Activated naive CD8-positive, alpha-beta T cell treated with anti-CD3 and anti-CD28 coated beads for 36 hours (primary cell): ENCODE measurements at places on chromosomes 1 and 21. TPM values are rescaled to one million over a fixed set of nuclear protein-coding genes. Genes with fewer than 3 reads are reported as not detected.
A peak's percentile ranks its signal among the peaks of the same experiment; 100 is the strongest.

- peak; percentile 23 for DNase-seq
Observed at GRCh38 chr1:37846647-37847339, 12.6 kb downstream of the MTF1 start.

DNA sequence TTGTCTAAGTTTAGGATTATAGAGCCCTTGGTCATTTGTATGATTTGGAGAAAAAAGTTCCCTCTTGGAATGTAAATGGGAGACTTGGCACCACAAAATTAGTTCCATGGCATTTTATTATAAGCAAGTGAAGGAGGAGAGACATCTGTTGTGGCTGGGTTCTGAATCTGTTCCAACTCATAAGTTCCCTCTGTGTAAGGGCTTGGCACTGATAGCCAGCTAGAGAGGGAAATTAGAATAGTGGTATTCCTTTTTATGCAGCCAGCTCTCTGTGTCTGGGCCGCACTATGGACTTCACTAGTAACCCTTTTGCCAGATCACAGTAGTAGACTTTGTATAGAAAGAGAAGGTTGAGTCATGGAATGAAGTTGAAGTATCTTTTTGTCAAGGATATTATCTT, 31.1 kb downstream of the GNAI3 start:
- DNase-seq = no peak

DNA sequence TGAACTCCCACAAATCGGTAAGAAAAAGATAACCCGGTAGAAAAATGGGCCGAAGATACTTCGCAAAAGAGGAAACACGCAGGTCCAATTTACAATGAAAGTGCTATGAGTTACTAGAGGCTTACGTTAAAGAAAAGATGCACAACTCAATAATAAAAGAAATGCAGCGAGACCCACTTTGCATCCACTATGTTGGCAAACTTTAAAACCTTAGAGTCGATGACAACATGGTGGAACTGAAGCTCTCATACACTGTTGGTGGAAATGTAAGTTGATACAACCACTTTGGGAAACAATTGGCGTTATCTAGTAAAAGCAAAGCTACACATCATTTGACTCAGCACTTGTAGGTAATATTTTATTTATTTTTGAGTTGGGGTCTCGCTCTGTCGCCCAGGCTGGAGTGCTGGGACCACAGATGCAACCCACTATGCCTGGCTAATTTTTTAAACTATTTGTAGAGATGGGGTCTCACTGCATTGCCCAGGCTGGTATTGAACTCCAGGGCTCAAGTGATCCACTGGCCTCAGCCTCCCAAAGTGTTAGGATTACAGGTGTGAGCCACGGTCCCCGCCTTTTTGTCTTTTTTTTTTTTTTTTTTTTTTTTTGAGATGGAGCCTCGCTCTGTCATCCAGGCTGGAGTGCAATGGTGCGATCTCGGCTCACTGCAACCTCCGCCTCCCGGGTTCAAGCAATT, 696 bp upstream of the GPATCH3 start:
- no peak for DNase-seq

DNA sequence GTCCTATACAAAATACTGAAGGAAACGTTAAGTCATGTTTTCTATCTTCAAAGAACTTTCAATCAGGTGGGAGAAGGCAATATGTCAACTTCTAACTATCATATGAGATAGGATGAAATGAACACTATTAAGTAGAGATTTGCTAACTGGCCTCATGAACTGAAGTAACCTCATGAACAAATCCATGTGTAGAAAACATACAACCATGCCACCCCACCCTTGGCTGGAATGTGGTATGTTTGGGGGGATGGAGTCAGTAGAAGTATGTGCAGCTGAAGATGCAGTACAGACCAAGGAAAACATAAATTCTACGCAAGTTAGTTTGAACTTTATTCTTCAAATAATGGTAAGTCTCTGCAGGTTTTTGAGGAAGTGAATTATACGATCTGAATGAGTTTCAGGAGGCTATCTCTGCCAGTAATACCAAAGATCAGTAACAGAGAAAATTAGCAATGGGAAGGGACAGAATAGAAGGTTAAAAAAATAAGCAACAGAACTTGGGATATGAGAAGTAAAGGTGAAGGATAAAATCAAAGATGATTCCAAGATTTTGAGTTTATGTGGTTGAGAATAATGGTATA, 4.5 kb downstream of the TRMT1L start:
- no peak for DNase-seq

- DNase-seq = no peak
Observed at GRCh38 chr1:47978486-47978885, 18.7 kb downstream of the TRABD2B start.

DNA sequence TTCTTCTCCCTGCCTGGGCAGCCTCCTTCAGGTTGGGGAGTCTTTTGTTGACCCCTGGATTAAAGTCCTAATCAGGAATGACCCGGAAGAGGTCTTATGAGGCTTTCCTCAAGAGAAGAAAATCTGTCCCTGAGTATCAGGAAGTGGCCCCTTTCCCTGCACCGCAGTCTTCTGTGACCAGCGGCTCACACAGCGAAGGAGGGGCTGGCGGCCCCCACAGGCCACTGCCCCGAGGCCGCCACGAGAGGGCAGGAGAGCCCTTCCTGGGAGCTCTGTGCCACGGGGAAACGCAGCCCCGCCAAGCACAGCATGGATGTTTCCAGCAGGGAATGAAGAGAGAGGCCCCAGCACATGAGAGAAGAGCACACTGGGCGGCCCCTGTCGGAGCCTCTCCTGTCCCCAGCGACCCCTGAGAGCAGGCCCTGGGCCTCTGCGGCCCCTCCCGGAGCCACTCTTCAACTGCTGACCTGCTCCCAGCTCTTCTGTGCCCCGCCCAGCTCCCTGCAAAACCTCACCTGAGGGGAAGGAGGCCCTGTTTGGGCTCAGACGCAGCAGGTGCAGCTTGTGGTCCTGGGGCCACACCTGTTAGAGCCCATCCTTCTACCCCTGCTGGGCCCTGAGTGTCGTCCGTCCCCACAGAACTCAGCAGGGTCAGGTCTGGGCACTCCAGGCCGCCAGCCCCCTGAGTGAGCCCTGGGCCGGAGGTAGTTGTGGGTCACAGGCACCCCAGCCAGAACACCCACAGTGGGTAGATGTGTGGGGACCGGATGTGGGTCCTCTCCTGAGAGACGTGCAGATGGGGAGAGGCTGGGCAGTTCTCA, 4.9 kb upstream of the POFUT2 start:
- DNase-seq = peak; percentile 81

- peak; percentile 89 for DNase-seq
Observed at GRCh38 chr1:25675729-25676476, 59.3 kb downstream of the MAN1C1 start.

GRCh38 chr1:169723763-169724162, 10.1 kb downstream of the SELE start:
- DNase-seq = no peak

DNA sequence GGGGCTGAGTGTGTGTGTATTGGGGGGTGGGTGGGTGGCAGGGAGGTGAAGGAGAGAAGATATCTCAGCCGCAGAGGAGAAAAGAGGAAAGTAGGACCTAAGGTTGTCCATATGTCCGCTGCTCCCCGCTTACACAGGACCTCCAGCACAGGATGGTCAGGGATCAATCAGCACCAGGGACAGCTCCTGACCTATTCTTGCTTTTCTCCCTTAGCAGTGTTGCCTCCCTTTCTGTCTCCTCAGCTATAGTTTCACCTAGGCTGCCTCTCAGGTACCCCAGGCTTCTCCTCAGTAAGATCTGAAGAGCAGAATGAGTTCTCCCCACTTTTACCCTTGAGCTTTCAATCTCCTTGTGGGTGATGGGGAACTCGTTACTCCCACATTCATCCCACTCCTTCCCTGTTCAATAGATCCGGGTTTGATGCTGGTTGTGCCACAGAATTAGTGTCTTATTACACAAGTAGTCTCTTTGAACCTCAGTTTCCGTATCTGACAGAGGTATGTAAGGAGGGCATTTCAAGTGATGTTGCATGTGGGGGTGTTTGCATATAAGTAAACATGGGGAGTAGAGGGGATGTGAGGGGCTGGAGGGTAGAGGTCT, 1.4 kb upstream of the DPH2 start:
- DNase-seq = no peak

DNA sequence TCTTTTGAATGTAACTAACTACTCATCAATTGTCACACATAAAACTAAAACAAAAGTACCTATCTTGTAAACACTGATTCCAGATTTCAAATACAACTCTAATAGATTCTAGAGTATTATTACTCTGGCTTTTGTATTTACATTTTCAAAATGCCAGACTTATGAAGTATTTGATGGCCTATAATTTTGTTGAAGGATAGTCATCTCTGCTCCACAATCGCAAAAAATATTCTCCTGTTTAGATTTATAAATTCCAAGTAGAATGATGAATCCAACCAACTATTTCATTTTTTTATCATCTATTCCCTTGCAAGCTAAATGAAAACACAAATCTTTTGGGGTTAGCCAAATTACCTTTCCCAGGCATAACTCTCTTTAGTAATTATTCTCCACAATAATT, 75.0 kb upstream of the GUCA2A start:
- no peak for DNase-seq

GRCh38 chr1:151008244-151009205, at the start of gene PRUNE1:
PRUNE1 (plus strand) TSS chr1:151008449; CDS start chr1:151008633, 184 bp downstream.
- peak; percentile 97 for DNase-seq

DNA sequence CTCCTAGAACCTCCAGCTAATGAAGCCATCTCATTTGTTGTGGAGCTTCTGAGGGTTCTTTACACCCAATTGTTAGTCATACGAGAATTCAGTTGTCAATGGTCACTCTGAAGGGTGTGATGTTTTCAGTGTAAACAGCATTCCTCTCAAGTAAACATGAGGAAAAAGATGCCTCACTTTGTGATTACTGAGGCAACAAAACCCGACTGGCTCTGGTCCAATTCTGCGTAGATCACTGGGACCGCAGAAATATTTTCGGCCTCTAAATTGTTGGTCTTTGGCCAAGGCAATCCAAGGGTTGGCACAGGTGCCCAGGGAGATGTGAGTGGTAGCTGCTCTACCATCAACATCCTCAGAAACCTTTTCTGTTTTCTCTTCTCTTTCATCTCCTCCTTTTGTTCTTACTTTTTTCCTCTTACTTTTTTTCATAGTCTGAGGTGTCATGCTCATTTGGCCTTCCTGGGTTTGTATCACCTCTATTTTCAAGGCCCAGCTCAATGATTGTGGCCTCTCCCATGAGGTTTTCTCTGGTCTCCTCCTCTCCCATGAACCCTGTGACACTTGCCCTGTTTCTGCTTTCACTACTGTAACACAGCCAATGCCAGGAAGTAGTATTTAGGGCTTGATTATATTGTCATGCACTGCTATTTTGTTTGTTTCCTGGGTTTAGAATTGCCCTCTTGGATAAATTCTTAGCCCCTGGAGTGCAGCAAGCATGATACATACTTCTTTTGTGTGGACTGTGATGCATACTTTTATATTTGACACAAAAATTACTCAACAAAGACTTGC, 221.9 kb downstream of the TNR start:
- no peak for DNase-seq

DNA sequence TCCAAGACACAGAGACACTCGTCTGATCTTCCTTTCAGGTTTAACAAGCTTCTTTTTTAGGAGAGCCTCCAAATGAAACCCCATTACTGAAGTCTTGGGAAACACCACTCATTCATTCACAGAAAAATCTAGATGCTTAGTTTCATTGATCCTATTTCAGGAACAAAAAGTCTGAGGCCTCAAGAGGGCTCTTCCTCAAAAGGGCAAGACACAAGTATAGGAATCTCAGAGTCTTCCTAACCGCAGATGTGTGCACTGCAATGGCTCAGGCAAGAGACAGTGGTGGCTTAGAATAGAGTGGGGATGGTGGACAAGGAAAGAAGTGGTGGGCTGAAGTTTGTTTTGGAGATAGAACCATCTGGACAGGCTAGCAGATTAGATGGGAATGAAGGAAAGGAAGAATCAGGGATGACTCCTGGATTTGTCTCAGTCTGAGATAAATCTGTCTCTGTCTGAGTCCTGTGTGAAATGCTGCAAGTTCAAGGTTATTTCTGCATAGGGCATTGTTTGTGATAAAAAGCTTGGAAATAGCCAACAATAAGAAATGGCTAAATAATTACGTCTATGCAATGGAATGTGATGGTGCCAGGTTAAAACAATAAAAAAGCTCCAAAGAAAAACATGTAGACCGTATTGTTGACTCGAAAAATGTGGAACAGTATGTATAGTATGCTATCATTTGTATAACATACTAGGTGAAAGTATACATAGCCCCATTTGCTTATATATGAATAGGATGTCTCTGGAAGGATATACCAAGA, 8.9 kb upstream of the CTSE start:
- DNase-seq = no peak

DNA sequence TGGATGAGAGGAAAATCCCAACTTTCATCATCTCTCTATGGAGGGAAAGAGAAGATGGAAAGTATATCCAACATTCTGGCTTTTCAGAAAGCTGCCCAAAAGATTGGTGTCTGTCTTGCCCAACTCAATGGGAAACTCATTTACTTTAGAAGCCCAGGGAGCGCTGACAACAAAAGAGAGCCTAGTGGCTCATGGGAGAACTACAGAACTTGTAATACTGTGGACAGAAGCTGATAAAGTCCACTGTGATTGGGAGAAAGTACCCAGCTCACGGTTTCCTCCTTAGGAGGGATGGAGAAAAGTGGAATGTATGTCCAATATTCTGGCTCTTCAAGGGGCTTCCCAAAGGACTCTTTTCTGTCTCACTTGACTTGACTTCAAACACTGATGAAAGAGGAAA, 66.0 kb downstream of the RGS21 start:
- no peak for DNase-seq

GRCh38 chr1:41806472-41807155, 112.1 kb downstream of the HIVEP3 start:
- peak; percentile 71 for DNase-seq

- no peak for DNase-seq
Observed at GRCh38 chr1:70906800-70907199, 140.8 kb downstream of the PTGER3 start.

- no peak for DNase-seq
Observed at GRCh38 chr21:43957611-43958362, 54.3 kb upstream of the TRAPPC10 start.

AMY1B gene
- not detected for total RNA-seq

ZMYND12 gene
- total RNA-seq = 0.90 TPM

ORC1 gene
- 54.4 TPM for total RNA-seq

SPATA45 gene
- total RNA-seq = not detected

TTC39A gene
- not detected for total RNA-seq

FCRL6 gene
- not detected for total RNA-seq

MCOLN3 gene
- total RNA-seq = 0.24 TPM

NRAS gene
- total RNA-seq = 67.7 TPM

AKNAD1 gene
- not detected for total RNA-seq

USH2A gene
- total RNA-seq = not detected
